Progenitor cell of endocrine pancreas (in vitro differentiated cells): ENCODE measurements at places on chromosomes 1 and 21. TPM values are rescaled to one million over a fixed set of nuclear protein-coding genes. Genes with fewer than 3 reads are reported as not detected.
A peak's percentile ranks its signal among the peaks of the same experiment; 100 is the strongest.

The WNT4 gene
- 0.74 and 0.98 TPM in 2 replicates for total RNA-seq

The TRIM46 gene
- 21.1 and 25.7 TPM in 2 replicates for total RNA-seq

DNA sequence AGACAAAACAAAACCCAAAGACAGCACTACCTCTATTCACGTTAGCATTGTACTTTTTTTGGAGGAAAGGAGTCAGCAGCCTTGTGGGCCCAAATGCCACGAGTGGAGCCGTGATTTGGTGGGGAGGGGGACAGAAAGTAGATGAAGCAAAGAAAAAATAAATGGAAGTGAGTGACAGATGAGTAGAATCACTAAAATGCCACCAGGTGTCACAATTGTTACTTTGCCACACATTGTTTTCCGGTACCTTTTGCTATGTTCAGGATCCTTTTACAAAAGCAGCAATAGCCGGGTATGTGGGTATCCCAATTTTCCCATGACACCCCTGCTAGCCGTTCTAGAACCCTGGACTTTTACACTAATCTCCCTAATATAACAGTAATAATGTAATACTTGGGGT is 85.0 kb upstream of the AK4 start:
- no peak overlapping the region for H3K4me3 ChIP-seq
- H3K27me3 ChIP-seq = peaks cover 4% of the 10 kb centered on the region
- H3K4me1 ChIP-seq = peaks cover 11% of the 10 kb centered on the region
- H3K27ac ChIP-seq = no peak overlapping the region

DNA sequence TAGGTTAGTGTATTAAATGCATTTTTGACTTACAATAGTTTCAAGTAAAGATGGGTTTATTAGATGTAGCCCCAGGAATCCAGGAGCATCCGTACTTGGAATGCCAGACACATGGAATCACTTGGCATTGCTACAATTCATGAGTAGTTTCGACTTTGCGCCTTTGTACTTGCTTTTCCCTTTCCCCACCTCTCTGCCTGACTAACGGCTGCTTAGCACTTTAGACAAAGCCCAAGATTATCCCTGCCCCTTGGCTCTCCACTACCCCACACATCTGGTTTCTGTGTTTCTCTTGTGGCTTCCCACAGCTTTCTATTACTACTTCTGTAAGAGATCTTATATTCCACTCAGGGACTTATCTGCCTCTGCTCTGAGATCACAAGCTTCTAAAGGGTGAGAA is 397.7 kb upstream of the POU3F1 start:
- no peaks in the 10 kb centered on the region for H3K36me3 ChIP-seq
- H3K27ac ChIP-seq = no peak overlapping the region
- peaks cover 16% of the 10 kb centered on the region for H3K27me3 ChIP-seq

GRCh38 chr1:112743174-112744008 is 28.3 kb upstream of the PPM1J start:
- no peaks in the 10 kb centered on the region for H3K4me1 ChIP-seq
- H3K27ac ChIP-seq = no peak overlapping the region
- peaks cover 2% of the 10 kb centered on the region for H3K36me3 ChIP-seq
- peaks cover 61% of the 10 kb centered on the region for H3K27me3 ChIP-seq
- H3K4me3 ChIP-seq = peak overlapping the region; percentile 40

GRCh38 chr1:157292302-157292701 is 154.1 kb upstream of the ETV3 start:
- H3K4me1 ChIP-seq = peaks cover 5% of the 10 kb centered on the region
- no peak for DNase-seq
- H3K36me3 ChIP-seq = peaks cover 6% of the 10 kb centered on the region
- H3K4me3 ChIP-seq = no peak overlapping the region
- H3K27ac ChIP-seq = no peak overlapping the region

DNA sequence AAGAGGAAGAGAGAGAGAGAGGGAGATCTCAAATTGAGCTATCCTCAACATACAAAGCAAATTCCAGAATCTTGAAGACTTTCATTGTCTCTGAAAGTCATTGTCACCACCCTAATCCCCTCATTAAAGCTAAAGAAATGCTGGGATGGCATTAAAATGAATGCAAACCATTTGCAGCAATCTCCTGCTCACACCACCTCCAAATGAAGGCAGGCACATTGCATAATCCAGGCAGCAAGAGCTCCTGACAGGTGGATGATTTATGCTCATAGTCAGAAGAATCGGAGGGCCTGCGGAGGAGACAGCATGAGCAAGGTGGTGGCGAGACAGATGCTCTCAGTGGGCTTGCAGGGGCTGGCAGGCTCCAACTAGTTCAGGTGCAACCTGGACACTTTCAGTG is 90.2 kb downstream of the ESRRG start:
- H3K4me3 ChIP-seq = no peak overlapping the region
- H3K4me1 ChIP-seq = no peaks in the 10 kb centered on the region
- no peaks in the 10 kb centered on the region for H3K27me3 ChIP-seq

GRCh38 chr1:241825581-241825980 is 22.4 kb upstream of the EXO1 start:
- H3K4me1 ChIP-seq = peaks cover 5% of the 10 kb centered on the region
- no peak overlapping the region for H3K4me3 ChIP-seq
- H3K27me3 ChIP-seq = peaks cover 9% of the 10 kb centered on the region
- no peaks in the 10 kb centered on the region for H3K36me3 ChIP-seq
- H3K27ac ChIP-seq = no peak overlapping the region
